ENCODE measurements at places on chromosomes 6 and 20.
A peak's percentile ranks its signal among the peaks of the same experiment; 100 is the strongest.

DNA sequence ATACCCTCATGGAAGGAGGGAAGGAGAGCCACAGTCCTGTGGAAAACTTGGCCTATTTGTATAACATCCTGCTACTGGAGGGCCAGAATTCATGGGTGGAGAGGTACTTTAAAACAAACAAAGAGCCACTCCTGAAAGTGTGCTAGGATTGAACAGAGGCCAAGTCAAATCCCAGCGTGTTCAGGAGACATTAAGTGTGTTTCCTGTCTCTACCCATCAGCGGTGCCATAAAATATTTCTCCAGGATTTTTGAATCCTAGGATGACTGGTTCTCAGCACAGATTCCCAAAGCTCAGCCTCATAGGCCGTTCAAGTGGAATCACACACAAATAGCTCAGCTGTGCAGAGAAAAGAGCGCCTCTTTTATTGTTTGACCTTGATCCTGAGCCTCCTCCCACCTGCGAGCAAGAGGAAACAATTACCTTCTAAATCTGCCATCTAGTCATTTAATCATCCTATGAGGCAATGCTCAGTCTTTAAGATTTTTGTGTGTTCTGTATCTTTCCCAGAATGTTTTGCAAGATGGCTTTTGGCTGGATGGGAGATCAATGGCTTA lies 31.8 kb upstream of the RALGAPA2 start:
- DNase-seq: no peak

- DNase-seq: peak; percentile 17
Observed at GRCh38 chr20:64065974-64066343, 3.0 kb downstream of the TCEA2 start.

DNA sequence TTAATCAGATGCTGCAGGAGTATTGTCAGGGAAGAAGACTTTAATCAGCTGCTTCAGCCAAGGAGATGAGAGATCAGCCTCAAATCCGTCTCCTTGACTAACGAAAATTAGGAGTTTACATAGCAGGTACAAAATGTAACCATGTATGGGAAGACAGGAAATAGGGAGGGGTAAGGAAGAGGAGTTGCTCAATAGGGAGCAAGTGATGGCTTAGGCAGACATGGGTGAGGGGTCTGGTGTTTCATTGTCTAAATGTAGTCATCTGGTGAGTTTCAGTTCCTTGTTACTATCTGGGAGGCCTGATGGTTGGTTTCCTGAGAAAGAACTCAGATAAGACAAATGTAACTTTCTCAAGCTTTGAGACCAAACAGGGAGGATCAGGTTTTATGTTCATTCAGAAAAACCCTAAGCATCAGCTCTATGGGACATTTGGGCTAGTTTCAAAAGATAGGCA lies 217.3 kb upstream of the SULF2 start:
- no peak for DNase-seq

DNA sequence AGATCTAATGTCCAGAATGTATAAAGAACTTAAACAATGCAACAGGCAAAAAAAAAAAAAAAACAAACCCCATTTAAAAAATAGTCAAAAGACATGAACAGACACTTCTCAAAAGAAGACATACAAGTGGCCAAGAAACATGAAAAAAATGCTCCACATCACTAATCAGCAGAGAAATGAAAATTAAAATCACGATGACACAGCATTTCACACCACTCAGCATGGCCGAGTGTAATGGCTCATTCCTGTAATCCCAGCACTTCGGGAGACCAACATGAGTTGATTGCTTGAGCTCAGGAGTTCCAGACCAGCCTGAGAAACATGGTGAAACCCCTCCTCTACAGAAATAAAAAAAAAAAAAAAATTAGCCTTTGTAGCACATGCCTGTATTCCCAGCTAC lies 701.4 kb upstream of the NRSN1 start:
- DNase-seq: no peak

DNA sequence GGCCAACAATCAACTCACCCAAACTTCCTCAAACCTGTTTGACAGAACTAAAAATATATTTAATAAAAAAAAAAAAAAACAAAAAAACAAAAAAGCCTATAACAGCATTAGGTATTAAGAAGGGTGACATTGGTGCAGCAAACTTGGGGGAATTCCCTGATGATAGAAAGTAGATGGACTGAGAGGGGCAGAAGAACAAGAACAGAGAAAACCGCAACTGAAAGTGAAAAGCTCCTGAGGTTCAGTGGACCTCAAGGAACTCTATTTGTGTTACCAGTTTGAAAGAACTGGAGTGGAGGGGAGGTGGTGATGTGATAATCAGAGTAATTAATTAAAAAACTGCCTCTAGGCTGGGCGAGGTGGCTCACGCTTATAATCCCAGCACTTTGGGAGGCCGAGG lies 53.8 kb downstream of the MACROD2 start:
- no peak for DNase-seq

- no peak for DNase-seq
Observed at GRCh38 chr6:146847426-146847825, 248.7 kb downstream of the ADGB start.

- DNase-seq: no peak
Observed at GRCh38 chr6:37205175-37205996, 35.4 kb downstream of the PIM1 start.

- no peak for DNase-seq
Observed at GRCh38 chr20:47792021-47792618, 6.8 kb upstream of the SULF2 start.

DNA sequence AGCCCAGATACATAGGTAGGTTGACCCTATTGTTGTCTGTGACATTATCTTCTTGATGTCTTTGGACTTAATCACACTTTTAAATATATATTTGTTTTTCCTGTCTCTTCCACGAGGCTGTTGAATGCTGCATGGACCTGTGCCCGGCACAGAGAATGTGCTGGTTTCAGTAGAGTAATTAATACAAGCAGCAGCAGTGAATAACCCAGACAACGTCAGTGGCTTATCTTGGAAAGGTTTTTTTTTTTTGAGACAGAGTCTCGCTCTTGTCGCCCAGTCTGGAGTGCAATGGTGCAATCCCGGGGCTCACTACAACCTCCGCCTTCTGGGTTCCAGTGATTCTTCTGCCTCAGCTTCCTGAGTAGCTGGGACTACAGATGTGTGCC lies 108.2 kb downstream of the CDH26 start:
- DNase-seq: no peak

DNA sequence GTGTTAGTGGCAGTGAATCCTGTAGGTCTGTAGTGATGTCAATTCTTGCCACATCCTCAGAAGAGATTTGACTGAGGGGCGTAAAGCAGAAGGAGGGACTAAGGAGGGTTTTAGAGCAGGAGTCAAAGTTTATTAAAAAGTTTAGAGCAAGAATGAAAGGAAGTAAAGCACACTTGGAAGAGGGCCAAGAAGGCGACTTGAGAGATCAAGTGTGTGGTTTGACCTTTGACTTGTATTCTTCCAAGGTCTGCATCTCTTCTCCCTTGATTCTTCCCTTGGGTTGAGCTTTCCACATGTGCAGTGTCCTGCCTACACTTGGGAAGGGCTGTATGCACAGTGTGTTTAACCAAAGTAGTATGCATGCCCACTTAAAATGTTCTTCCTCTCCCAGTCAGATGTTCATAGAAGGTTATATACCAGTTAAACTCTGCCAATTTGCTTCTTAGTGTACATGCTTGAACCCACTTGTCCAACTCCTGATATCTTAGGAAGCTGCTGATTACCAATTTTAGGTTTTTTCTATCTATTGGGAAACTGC lies 627.6 kb downstream of the MMUT start:
- no peak for DNase-seq

DNA sequence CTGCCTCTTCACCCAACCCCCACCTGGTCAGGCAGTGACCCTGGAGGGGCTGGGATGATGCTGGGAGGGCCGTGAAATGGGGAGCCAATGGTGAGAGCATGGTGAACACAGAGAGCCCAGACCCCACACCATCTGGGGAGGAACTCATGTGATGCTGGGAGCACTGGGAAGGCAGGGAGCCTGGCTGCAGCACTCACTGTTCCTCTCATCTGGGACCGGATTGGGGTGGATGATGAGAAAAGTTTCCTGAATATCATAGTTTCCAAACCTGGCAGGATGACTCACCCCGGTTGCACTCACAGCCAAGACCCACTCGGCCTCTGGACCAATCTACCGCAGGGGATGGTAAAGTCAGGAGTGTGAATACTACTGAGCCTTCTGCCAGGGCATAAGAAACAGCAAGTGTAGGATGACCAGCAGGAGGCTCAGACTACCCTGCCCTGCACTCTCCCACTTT lies 21.8 kb downstream of the ULBP1 start:
- no peak for DNase-seq

GRCh38 chr6:168574699-168575195 lies 133.8 kb downstream of the SMOC2 start:
- DNase-seq: no peak

DNA sequence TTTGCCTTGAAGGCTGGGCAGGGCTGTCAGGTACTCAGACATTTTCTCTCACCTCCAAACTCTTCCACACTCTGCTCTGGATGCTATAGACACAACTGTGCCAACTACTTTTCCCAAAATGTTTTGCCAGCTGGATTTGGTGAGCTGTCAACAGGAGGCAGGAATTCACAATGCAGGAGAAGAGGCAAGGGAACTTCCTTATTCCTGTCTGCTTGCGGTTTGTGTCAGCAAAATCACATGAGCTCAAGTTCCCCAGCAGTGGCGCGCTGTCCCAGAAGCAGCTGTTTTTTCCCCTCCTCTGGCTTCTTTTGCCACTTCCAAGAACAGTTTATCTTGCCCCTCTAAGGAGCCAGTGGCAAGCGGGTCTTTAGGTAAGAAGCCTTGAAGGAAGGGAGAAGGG lies 608.2 kb downstream of the PRKN start:
- DNase-seq: no peak

DNA sequence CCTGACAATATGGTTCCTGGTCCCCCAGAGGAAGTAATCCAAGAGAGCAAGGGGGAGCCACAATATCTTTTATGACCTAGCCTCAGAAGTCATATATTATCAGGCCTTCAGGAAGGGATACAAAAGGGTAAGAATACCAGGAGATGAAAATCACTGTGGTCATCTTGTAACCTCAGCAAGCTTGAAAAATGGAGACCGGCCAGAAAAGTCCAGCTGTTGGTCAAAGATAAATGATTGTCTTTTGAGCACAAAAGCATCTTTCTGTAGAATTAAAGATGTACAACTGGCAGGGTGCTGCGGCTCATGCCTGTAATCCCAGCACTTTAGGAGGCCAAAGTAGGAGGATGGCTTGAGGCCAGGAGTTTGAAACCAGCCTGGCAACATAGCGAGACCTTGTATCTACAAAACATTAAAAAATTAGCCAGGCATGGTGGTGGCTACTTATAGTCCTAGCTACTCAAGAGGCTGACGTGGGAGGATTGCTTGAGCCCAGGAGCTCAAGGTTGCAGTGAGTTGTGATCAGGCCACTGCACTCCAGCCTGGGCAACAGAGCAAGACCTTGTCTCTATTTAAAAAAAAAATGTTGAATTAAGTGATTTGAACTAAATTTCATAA lies 118.0 kb upstream of the MARCKS start:
- no peak for DNase-seq

- DNase-seq: no peak
Observed at GRCh38 chr6:139058029-139058428, 29.5 kb downstream of the ABRACL start.

DNA sequence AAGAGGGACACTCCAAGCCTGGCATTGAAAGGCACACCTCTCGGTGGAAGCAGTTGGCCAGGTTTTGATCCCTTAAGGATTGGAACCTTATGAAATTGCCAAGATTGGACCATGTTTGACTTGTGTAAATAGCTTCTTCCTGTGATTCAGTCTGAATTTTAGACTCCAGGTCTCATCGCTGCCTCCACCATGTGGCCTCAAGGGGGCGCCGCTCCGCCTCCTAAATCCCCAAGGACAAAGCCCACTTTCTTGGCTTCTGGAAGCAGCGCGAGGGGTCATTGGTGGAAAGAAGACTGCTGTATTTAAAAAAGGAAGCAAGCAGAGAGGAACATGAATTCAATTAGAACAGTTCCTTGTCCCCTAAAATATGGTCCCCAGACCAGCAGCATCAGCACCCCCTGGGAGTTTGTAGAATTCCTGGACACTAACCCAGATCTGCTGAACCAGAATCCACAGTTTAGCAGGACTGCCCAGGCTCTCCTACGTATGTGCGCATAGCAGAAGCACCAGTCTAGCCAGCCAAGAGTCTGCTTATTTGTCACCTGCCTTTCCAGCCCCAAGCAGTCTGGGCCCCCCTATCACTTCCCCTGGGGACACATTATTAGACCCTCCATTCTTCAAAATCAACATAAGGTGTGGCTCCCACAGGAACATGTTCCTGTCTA lies 108.5 kb downstream of the LY86 start:
- DNase-seq: no peak

- no peak for DNase-seq
Observed at GRCh38 chr6:4565301-4566250, 210.6 kb upstream of the CDYL start.

GRCh38 chr20:40510622-40511021 lies 178.4 kb downstream of the MAFB start:
- DNase-seq: no peak

DNA sequence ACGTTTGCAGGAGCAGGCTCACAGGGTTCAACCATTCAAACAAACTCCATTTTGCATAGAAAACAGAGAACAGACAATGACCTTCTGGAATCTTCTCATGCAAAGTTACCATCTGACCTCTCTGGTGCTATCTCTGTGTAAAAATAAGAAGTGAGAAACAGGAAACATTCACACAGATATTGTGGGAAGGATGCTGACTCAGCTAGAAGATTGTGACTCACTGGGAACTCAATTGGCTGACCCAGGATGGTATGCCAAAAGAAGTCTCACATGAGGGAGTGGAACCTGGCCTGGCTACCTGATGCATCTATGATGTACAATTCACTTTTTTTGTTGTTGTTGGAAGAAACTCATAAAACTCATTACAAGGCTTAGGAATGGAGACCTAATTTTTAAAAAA lies 61.1 kb upstream of the TBX18 start:
- no peak for DNase-seq

DNA sequence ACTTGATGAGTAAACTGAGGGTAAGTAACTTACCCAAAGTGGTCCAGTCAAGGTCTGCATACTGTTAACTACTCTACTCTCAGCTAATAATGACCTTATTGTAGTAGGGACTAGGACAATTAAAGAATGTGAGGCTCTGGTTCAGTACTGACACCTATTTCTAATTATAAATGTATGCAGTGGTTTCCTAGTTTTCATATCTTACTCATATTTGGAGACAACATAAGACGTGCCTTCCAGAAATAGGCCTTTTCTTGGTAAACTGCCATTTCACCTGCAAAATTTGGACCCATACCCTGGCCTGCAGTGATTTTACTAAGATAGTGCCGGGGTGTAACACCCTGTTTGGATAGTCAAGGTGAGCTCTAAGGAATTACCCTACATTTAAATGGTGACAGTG lies 24.7 kb downstream of the GJA1 start:
- DNase-seq: no peak

DNA sequence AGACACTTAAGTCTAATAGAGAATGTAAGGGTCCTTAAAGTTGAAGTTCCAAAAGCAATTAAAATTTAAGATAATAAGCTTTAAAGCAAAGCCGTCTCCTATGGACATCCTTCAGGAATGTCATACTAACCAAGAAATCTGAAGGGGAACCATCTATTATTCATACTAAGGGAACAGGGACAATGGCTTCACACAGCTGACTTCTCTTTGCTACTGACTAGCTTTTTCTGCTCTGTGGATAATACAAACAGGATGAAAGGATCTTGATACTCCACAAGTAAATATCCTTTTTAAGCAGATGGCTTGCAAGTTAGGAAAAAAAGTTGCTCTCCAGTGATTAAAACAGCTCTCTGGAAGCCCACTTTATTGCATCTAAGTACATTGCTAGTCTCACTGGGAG lies 178.6 kb downstream of the BACH2 start:
- no peak for DNase-seq

All from stimulated activated CD8-positive, alpha-beta memory T cell treated with anti-CD3 and anti-CD28 coated beads, Interleukin-2, amount 100 ng/mL, for 1 hour (primary cell).